NCI-H187 treated with DMSO at 0.1 percent for 48 hours (cell line): ENCODE measurements at places on chromosomes 6 and 20.

GRCh38 chr6:29965563-29965872 is 23.2 kb downstream of the HLA-A start:
- no peak for DNase-seq

DNA sequence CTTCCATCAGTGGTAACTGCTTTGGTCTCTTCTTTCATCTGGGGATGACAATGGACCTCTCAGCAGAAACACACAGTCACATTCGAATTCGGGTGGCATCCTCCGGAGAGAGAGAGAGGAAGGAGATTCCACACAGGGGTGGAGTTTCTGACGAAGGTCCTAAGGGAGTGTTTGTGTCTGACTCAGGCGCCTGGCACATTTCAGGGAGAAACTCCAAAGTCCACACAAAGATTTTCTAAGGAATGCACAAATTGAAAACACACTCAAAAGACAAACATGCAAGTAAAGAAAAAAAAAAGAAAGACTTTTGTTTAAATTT is 6.1 kb downstream of the EDN1 start:
- DNase-seq: no peak

- peak; percentile 61 for DNase-seq
Measured at GRCh38 chr6:3023663-3024483, 24.2 kb downstream of the NQO2 start.

- no peak for DNase-seq
Measured at GRCh38 chr6:13668291-13668928, 43.2 kb downstream of the RANBP9 start.

GRCh38 chr20:4885877-4886276 is 115.4 kb downstream of the SLC23A2 start:
- DNase-seq: no peak

DNA sequence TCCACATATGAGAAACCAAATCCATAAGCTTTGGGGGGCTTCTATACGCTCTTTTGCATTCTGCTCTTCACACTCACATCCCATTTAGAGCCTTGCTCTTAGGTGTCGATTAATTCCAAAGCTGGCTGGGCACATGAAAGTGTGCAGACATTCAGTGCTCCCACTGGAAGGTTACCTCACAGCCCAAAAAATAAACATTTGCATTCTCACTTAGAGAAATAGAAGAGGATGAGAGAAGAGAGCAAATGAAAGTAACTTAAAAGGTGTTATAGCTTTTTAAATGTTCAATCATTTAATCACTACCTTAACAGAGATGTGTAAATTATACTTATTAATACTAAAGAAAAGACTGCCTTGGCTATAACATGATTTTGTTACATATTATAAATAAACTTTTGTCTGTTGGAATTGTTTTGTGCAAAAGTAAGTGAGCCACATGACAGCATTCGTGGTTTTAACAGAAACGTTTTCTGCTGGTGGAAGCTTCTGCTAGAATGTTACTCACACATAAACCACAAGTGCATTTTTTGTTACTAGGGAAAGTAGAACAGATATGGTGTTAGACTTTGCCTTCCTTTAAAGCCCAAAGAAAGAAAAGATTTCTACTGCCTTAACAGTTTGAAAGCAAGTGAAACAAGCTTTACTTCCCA is 116.7 kb downstream of the SIM1 start:
- no peak for DNase-seq

DNA sequence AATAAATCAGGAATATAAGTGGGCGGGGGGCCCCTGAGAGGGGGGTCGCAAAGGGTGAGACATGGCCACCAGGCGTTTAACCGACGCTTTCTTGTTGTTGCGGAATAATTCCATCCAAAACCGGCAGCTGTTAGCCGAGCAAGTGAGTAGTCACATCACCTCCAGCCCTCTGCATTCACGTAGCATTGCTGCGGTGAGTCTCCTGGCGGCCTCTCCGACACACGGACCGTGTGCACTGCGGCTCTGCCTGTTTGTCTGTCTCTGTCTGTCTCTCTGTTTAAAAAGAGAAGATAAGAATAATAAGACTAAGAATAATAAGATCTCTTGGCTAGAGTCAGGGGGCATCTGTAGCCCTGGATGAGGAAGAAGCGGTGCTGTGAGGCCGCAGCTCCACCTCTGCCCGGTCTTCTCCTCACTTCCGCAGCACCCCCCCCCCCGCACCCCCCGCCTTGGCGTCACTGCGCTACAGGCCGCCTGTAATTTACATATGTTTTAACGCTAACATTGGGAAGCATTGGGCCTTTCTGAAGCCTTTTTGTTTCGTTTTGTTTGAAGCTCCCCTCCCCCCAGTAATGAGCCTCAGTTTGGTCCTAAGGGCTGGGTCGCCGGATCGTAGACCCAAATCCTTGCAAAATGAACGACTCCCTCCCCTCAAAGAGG is 993 bp downstream of the STX16 start:
- DNase-seq: no peak
